Stimulated activated CD4-positive, alpha-beta T cell treated with anti-CD3 and anti-CD28 coated beads, Interleukin-4, amount 100 ng/mL, for 24 hours (primary cell): ENCODE measurements at places on chromosomes 7 and 10.

- no peak for DNase-seq
Observed at GRCh38 chr10:5816170-5816569, 2.9 kb upstream of the GDI2 start.

- no peak for DNase-seq
Observed at GRCh38 chr7:80141376-80141775, 6.7 kb downstream of the GNAI1 start.

- peak; percentile 22 for DNase-seq
Observed at GRCh38 chr10:91694170-91694794, 61.4 kb upstream of the PPP1R3C start.

DNA sequence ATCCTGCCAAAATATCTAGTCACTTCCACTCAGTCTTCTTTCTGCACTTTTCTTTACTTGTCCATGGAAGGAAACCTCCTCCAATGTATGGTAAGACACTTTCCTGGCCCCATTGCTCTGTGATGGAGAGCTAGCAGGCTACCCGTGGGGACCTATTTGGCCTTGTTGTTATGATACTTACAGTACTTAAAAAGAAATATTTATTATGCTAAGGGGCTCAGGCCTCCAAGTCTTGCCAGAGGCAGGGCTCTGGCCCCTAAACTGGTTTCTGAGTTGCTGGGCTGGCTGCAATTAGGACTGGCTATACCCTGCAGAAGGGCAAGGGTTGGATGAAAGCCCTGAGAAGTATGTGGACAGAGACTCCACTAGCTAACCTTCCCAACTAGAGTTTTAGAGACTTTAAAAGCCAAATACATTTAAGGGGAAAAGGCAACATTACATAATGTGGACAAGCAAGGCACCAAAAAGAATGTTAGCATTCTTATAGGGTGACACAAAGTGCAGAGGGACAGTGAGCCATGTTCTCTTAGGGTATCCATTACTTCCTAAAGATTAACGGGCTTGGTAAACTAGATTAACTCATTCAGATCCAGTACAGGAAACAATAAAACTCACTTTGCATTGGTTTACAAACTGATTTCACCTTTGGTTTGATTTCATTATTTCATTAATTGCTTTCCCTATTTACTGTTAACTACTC, 84.9 kb upstream of the INHBA start:
- no peak for DNase-seq

GRCh38 chr10:96124230-96125141, 5.6 kb upstream of the ZNF518A start:
- no peak for DNase-seq

- DNase-seq, result no peak
Observed at GRCh38 chr10:114634609-114634979, 23.5 kb downstream of the ABLIM1 start.

DNA sequence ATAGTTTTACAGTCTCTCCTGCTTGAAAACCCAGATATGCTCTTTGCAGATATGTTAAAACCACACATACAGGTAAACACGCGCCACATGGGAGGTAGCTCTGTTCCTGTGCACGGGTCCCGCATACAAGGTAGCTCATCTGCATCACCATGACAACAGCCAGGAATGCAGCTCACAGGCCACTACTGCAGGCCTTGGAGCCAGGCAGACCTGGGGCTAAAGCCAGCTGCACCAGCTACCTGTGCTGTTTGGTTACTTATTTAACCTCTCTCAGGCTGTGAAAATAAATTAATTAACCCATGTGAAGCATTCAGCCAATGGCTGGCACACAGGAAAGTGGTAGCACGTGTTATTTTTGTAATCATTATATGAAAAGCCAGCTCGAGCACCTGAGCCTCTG, 428.3 kb downstream of the TNS3 start:
- DNase-seq, result no peak

- DNase-seq, result peak; percentile 41
Observed at GRCh38 chr7:75920431-75921161, 5.6 kb downstream of the POR start.

DNA sequence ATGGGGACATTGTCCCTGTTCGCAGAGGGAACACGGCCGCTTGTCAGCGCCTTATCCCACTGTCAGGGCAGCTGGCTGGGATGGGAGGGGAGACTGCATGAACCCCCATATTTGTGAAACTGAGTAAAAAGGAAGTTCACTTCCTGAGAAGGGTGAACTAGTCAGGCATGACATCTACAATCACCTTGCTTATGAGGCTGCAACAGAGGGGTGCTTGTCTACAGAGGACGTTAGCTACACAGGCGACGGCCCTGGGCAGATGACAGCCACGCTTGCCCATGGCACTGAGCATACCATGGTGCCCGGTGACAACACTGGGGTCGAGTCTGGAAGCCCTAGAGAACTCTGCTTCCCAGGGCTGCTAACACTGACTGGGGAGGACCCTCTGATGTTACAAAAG, 46.0 kb upstream of the KDM7A start:
- no peak for DNase-seq

DNA sequence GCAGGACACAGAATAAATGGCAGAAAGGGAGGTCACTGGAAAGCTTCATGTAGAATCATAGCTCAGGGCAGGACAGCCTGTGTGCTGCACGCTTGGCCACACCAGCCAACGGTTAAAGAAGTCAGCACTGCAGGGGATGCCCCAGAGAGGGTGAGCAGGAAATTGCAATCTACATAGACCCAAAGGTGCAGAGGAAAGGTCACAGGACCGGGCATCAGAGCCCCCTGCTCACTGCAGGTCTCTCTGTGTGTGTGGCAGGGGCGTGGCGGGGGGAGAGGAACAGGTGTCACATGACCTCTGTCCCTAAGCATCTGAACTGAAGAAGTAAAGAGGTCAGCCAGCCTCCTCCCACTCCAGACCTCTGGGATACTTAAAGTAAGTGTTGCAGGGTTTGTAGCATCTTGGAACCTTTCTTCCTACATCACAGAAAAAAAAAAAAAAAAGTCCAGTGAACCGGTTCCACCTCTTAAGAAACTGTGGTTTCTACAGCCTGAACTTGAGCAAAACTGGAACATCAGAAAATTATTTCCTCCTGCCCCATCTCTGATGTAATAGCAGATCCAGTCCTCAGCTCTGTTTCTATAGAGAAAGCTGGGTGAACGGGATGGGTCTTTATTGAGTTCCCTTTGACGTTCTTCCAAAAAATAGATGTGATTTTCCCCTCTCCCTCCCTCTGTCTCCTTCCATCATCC, 64.3 kb downstream of the RGS10 start:
- peak; percentile 22 for DNase-seq

DNA sequence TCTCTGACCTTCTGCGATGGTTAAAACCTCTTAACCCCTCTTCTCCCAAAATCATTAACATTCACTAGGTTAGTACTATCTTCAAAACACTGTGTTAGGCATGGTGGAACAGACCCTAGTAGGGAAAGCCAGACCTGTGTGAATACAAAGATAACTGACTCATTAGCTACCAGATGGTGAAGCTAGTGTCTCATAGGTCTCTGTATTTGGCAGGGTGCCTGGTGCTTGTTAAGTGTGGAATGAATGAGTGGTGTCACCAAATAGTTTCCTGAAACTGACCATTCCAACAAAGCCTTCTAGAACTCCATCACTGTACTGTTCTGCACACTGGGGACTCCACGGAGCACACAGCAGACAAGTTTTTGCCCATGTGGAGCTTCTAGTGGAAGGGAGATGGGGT, 27.7 kb upstream of the TM9SF3 start:
- DNase-seq, result no peak

GRCh38 chr10:63628526-63629362, 107.5 kb downstream of the REEP3 start:
- DNase-seq, result no peak

GRCh38 chr7:4714767-4715409, 32.8 kb downstream of the FOXK1 start:
- DNase-seq, result no peak

GRCh38 chr7:100603726-100604027, 1.5 kb downstream of the PCOLCE start:
- DNase-seq, result no peak

DNA sequence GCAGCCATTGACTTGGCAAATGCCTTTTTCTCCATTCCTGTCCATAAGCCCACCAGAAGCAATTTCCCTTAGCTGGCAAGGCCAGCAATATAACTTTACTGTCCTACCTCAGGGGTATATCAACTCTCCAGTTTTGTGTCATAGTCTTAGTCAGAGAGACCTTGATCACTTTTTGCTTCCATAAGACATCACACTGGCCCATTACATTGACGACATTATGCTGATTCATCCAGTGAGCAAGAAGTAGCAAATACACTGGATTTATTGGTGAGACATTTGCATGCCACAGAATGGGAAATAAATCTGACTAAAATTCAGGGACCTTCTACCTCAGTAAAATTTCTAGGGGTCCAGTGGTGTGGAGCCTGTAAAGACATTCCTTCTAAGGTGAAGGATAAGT, 649.7 kb upstream of the ANKRD30A start:
- no peak for DNase-seq

DNA sequence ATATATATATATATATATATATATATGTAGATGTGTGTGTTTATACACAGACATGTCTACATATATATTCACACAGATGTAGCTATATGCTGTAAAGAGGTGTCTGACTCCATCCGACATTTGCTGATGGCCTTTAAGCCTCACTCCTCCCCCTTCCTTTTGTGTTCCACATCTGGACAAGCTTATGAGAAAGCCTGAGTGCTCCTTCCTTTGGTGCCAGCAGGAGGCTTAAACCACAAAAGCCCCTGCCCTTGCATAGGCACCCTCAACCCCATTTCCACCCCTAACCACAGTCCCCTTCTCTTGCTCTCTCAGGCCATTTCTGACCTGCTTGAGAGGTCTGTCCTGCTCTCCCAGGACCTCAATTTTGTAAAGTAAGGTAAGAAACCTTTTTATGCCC, 98.7 kb downstream of the SVOPL start:
- DNase-seq, result no peak

GRCh38 chr7:156999958-157000726, 10.3 kb downstream of the MNX1 start:
- no peak for DNase-seq

- peak; percentile 52 for DNase-seq
Observed at GRCh38 chr10:123149568-123150270, 1.8 kb downstream of the HMX2 start.

GRCh38 chr10:51092402-51092801, 18.1 kb downstream of the PRKG1 start:
- DNase-seq, result no peak

GRCh38 chr7:141484907-141485306, 66.3 kb upstream of the AGK start:
- DNase-seq, result no peak

DNA sequence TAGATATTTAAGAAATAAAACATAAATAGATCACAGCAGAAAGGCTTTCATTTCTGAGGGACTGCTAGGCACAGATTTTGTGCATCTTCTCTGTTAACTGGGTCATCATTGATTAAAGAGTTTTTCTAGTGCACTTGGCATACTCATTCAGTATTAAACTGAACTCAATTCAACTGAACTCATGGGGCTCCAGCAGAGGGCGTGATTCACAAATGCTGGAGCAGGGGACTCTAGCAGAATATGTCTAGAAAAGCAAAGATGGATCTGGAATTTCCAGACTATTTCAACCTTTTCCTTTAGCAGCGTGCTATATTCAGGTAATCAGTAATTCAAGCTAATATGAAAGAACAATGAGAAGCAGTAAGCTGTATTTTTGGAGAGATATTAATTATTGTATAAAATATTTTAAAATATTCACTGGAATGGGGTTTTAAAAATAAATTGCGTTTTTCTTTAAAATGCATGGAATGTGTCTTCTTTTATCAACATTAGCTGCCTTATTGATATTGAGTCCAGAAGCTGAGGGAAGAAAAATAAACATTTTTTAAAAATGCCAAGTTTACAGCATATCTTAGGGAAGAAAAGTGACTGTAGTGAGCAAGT, 296.8 kb upstream of the CACNA2D1 start:
- DNase-seq, result no peak

- DNase-seq, result no peak
Observed at GRCh38 chr10:26540601-26541000, 102.5 kb downstream of the APBB1IP start.

- no peak for DNase-seq
Observed at GRCh38 chr10:131870831-131871672, 29.8 kb upstream of the PPP2R2D start.

GRCh38 chr10:111921821-111922220, 261.7 kb downstream of the GPAM start:
- DNase-seq, result no peak

- no peak for DNase-seq
Observed at GRCh38 chr7:135911099-135911498, 66.1 kb downstream of the MTPN start.

DNA sequence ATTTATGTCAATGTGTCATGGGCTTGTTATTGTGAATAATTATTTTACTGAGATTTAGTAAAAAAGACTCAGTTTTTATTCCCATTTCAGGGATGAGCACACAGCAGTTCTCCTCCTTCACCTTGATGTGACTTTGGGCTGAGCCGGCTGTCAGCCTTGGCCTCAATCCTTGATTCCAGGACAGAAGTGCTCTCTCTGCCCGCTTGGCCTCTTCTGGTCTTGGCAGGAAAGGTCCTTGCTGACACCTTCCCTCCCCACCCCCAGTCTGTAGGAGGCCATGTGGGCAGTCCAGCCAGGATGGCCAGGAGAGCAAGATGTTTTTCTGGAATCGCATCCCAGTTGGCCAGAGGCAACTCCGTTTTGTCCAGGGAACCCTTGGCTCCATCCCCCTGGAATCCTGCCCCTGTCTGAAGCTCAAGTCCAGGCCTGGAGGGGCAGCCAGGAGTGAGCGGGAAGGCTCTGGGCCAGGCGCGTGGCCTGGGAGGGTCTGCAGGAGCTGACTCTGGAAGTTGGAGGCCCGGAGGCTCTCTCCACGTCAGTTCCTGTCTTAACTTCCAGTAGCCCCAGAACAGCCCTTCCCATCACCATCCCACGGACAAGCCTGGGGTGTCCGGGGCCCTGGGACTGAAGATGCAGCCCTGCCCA, 100.9 kb downstream of the PDGFA start:
- no peak for DNase-seq
